ENCODE measurements at places on chromosomes 11 and 22. TPM values are rescaled to one million over a fixed set of nuclear protein-coding genes. Genes with fewer than 3 reads are reported as not detected.

The OR52E4 gene
- total RNA-seq = not detected

The SLC22A12 gene
- not detected for total RNA-seq

The ARHGAP8 gene
- total RNA-seq = not detected

The OR2D2 gene
- total RNA-seq = not detected

The OR4D5 gene
- total RNA-seq = not detected

DNA sequence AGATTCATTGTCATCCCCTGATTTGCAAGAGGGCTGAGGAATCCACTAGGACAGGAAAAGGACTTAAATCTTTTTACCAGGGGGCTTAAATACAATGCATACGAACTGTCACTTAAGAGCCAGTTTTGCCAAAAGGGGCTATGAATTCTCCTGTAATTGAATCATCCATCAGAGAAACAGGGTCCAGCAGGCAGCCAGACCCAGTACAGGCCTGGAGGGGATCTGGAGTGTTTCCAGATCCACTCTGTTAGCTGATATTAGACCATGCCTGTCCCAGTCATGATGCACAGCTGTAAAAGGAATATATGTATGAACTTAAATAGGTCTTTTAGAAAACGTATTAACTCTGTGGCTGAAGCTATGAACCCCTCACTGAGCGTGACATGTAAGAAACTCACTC, 53.8 kb upstream of the PRSS23 start:
- no peak for DNase-seq

DNA sequence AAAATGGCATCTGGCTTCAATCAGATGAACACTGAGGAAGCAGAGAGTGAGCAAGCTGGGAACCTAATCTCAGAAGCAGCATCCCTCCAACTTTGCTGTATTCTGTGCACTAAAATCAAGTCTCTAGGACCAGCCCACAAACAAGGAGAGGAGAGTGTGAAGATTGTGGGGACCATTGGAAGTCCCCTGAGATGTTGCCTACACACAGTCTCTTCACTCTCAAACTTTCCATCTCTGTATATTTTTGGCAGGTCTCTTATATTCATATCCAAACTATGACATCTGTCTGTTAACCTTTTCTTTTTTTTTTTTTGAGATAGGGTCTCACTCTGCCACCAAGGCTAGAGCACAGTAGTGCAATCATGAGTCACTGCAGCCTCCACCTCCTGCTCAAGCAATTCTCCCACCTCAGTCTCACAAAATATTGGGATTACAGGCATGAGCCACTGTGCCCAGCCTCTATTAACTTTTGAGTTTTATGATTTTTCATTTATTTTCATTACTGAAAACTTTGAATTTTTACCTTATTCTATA, 1096.4 kb downstream of the TBC1D22A start:
- DNase-seq = no peak

GRCh38 chr22:22032099-22032905, 49.7 kb upstream of the TOP3B start:
- DNase-seq = no peak

DNA sequence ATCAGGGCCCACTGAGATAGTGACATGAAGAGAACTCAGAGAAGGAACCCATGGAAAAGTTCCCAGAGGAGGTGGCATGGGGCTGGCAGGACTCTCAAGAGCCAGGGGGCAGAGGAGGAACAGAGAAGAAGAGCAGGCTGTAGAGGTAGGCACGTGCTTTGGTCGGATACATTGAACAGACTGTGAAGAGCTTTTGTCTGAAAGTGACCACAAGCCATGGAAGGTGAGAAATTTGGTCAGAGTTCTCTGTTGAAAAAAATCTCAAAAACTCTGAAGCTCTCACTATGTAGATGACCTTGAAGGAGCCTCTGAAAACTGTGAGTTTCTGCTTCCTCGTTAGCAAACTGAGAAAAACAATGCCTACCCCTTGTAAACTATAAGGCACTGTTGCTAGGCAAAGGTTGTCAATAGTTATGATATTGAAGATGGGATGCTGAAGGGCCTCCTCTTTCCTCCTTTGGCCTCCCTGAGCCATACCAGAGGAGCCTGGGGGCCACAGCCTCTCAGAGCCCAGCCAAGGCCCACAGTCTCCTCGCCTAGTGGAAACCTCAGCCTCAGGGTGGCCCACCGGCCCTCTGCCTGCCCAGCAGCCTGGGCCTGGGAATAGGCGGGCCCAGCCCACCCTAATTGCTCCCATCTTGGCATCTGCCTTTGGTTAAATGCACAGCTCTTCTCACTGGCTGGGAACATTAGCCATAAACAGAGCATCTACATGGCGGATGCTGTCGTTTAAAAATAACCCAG, 415.7 kb downstream of the SOX6 start:
- no peak for DNase-seq

GRCh38 chr22:48708558-48709245, 1119.0 kb downstream of the BRD1 start:
- DNase-seq = no peak

DNA sequence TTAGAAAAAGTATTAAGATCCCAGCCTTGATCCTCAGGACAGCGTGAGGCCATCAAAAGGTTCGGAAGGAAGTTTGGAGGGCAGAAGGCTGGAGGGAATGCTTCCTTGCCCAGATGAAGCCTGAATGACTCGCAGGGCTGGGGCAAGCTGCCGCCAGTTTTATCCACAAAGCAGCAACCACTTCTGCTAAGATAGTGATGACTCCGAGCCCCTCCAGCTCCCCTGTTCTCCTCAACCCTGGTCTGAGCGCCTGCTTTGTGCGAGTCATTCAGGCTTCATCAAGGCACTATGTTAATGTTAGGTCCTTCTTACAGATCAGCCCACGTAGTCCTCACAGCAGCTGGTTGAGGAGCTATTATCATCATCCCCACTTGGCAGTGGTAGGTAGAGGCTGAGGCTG, 158.8 kb downstream of the COMMD9 start:
- DNase-seq = no peak

GRCh38 chr11:126545057-126545555, 189.6 kb downstream of the ST3GAL4 start:
- DNase-seq = no peak

DNA sequence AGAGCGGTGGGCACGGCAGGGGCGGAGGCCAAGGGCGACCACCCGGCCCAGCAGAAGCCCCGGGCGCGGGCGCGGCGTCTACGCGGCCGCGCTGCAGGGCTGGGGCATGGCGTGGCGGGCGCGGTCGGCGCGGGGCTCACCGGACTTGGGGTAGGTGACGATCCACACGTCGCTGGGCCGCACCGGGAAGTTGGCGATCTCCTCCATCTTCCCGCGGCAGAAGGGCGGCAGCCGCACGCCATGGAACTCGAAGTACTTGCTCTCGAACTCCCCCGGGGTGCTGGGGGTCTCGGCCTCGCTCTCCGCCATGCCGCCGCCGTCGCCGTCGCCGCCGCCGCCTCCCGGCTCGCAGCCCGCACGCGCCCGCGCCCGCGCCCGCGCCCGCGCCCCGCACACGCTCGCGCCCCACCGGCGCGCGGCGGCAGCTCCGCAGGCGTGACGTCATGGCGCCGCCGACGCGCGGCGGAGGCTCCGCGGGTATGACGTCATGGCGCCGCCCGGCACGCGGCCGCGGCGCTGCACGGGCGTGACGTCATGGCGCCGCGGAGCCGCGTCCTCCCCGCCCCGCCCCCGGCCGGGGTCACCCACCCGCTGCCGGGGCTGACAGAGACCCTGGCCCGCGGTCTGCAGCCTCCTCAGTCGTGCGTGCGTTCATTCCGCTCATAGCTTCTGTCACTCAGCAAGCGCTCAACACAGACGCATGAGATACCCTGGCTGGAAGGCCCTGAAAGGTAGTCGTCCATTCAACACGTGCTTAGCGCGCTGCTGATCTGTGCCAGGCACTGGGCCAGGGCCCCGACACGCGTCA, at the start of gene SULT4A1:
Gene SULT4A1, minus strand, starts transcription at position 440 of the 808 bp plus-strand sequence. Its CDS starts 131 bp downstream, at position 309.
- DNase-seq = peak; percentile 9

Data from dermis blood vessel endothelial cell (primary cell).